ENCODE measurements at places on chromosomes 11 and 22. TPM values are rescaled to one million over a fixed set of nuclear protein-coding genes. Genes with fewer than 3 reads are reported as not detected.

OTOG gene
- total RNA-seq = not detected

MISFA gene
- 1.3 TPM for total RNA-seq

- H3K27ac ChIP-seq = no peak overlapping the region
- DNase-seq = no peak
- H3K4me1 ChIP-seq = no peaks in the 10 kb centered on the region
- H3K4me3 ChIP-seq = no peak overlapping the region
- no peaks in the 10 kb centered on the region for H3K36me3 ChIP-seq
- H3K27me3 ChIP-seq = no peaks in the 10 kb centered on the region
Observed at GRCh38 chr22:49300951-49301397, 526.7 kb downstream of the BRD1 start.

GRCh38 chr22:24037851-24038765 is 27.0 kb downstream of the CABIN1 start:
- H3K27me3 ChIP-seq = no peaks in the 10 kb centered on the region
- H3K4me1 ChIP-seq = peaks cover 5% of the 10 kb centered on the region
- H3K4me3 ChIP-seq = no peak overlapping the region
- no peak overlapping the region for H3K27ac ChIP-seq

GRCh38 chr11:19392321-19392720 is 151.6 kb upstream of the E2F8 start:
- no peak for DNase-seq
- no peaks in the 10 kb centered on the region for H3K36me3 ChIP-seq
- peaks cover 5% of the 10 kb centered on the region for H3K27me3 ChIP-seq
- no peak overlapping the region for H3K4me3 ChIP-seq
- H3K27ac ChIP-seq = no peak overlapping the region

- no peak overlapping the region for H3K4me3 ChIP-seq
- peaks cover 3% of the 10 kb centered on the region for H3K27me3 ChIP-seq
- DNase-seq = no peak
- H3K27ac ChIP-seq = no peak overlapping the region
- H3K36me3 ChIP-seq = no peaks in the 10 kb centered on the region
- peaks cover 10% of the 10 kb centered on the region for H3K4me1 ChIP-seq
Observed at GRCh38 chr11:113881856-113882255, 6.5 kb upstream of the USP28 start.

- H3K4me1 ChIP-seq = no peaks in the 10 kb centered on the region
- no peak overlapping the region for H3K27ac ChIP-seq
- peaks cover 3% of the 10 kb centered on the region for H3K27me3 ChIP-seq
- DNase-seq = no peak
Observed at GRCh38 chr22:35719212-35719875, 1.7 kb downstream of the APOL5 start.

- no peak for DNase-seq
- no peaks in the 10 kb centered on the region for H3K36me3 ChIP-seq
- peaks cover 4% of the 10 kb centered on the region for H3K27me3 ChIP-seq
- no peak overlapping the region for H3K4me3 ChIP-seq
Observed at GRCh38 chr11:124207102-124207792, 24.1 kb downstream of the OR10D3 start.

All from activated CD4-positive, alpha-beta memory T cell treated with anti-CD3 and anti-CD28 coated beads, Interleukin-2, amount 10 ng/mL, durations not matched to agents 7 days and 5 days (primary cell).